ENCODE measurements at places on chromosomes 16 and 17.

DNA sequence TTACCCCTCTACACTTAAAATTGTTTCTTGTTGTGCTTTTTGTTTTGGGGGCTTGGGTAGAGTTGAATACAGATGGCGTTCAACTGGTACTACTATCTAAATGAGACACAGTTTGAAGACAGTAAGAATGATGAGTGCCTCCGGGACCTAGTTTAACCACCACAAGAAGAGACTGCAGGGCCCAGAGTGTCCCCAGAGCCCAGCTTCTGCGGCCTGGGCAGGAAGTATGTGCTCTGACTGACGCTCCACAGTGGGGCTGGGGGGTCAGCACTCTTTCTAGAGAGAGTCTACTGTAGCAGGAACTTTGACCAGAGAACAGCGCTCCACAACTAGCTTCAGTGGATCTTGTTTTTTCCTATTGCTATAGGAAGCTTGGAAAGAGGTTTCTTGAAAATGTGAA, 174.0 kb downstream of the VPS53 start:
- no peak for DNase-seq

DNA sequence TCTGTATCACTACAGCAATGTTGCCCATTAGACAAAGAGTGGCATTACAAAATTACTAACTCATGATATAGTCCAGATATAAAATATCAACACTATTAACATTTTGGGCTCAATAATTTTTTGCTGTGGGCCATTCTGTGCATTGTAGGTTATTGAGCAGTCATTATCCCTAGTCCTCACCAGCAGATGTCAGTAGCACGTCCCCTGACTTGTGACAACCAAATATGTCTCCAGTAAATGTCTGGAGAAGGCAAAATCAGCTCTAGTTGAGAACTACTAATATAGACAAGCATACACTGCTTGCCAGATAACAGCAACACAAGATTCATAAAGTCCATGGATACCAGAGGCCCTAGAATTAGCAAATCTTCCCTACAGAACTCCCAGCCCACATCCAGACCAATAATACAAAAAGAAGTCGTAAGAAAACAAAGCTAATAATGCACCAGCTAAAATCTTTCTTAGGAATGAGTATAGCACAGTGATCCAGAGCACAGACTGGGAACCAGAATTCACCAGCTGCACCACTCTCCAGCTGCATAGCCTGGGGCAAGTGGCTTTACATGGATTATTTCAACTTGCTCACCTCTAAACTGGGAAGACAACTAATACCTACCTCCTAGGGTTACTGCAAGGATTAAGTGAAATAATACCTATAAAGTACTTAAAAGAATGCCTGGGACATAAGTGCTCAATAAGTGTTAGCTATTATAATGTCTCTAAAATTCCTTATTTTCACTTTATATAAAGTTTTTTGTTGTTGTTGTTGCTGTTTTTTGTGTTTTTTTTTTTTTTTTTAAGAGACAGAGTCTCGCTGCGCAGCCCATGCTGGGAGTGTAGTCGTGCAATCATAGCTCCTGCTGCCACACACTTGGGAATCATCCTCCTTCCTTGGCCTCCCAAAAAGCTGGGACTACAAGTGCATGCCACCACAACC, 23.7 kb downstream of the HELZ start:
- no peak for DNase-seq

GRCh38 chr16:86554917-86555703, at the start of gene MTHFSD:
Gene MTHFSD (minus strand): TSS chr16:86555235. CDS start chr16:86555184, 51 bp downstream.
- peak; percentile 52 for DNase-seq

DNA sequence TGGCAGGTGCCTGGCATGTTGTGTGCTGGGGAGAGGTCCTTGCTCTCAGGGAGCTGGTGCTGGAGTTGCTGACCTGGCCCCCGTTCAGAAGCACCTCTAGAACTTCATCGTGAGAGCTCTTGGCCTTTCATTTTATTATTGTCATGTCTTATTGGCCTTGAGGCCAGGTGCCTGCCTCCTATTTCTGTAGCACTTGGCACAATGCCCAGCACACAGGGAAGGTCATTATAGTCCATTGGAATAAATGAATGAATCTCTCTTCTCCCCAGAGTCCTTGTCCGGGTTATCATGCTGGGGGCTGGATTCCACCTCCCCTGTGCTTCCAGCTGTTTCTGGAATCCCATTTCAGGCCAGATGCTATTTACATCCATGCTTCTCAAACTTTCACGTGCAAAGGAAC, 169.2 kb downstream of the HAPSTR1 start:
- DNase-seq, result no peak

Measured in LNCaP clone FGC (cell line).